ENCODE measurements at places on chromosomes 11 and 22. TPM values are rescaled to one million over a fixed set of nuclear protein-coding genes. Genes with fewer than 3 reads are reported as not detected.

PGR gene
- total RNA-seq = 1.3 TPM

TEX54 gene
- total RNA-seq = not detected

DNA sequence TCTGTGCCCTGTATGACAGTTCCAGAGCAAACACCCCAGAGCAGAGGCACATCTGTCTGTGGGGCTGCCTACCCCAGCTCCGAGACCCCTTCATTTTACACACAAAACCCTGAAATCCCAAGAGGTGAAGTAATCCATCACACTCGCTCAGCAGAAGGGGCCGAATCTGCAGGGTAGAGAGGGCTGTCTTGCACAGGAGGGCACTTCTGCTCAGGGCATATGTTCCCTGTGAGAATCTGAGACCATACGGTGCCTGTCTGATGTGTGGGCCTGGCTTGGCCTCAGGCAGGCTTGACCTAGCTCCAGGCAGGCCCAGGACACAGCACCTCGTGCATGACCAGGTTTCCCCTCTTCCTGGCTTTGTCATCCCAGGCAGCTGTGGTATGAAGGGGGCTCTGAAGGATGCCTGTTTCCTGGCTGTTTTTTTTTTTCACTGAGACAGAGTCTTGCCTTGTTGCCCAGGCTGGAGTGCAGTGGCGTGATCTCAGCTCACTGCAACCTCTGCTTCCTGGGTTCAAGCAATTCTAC lies 37.2 kb downstream of the GRIK4 start:
- H3K4me3 ChIP-seq = no peak overlapping the region
- H3K36me3 ChIP-seq = no peaks in the 10 kb centered on the region
- no peaks in the 10 kb centered on the region for H3K27me3 ChIP-seq
- no peak overlapping the region for H3K27ac ChIP-seq

MIAT gene
- 6.8 TPM for total RNA-seq

GRCh38 chr11:26762089-26762488 lies 40.2 kb upstream of the SLC5A12 start:
- no peaks in the 10 kb centered on the region for H3K27me3 ChIP-seq
- no peaks in the 10 kb centered on the region for H3K36me3 ChIP-seq
- H3K4me3 ChIP-seq = no peak overlapping the region
- H3K27ac ChIP-seq = no peak overlapping the region
- H3K4me1 ChIP-seq = no peaks in the 10 kb centered on the region

TAF6L gene
- total RNA-seq = 27.1 TPM

DNA sequence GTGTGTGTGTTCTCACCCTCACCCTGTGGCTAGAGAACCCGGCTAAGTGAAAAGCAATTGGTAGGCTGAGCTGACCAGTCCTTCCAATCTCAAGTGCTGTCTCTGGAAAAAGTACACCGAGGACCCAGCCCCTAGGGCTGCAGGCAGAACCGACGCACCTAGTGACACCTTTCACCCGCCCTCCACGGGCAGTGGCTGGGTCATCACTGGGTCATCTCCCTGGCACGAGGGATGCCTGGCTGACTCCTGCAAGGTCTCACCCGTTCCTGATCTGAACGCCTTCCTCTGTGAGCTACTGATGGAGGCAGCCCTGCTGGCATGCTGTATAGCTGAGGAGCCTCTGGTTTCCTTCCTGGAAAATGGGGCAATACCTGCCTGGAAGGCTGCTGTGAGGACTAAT lies 311.5 kb downstream of the NTM start:
- no peaks in the 10 kb centered on the region for H3K27me3 ChIP-seq
- no peak for DNase-seq

GRCh38 chr11:71363721-71364120 lies 84.5 kb downstream of the DHCR7 start:
- H3K4me3 ChIP-seq = no peak overlapping the region
- H3K4me1 ChIP-seq = no peaks in the 10 kb centered on the region
- DNase-seq = no peak

ESAM gene
- total RNA-seq = 63.0 TPM

DNA sequence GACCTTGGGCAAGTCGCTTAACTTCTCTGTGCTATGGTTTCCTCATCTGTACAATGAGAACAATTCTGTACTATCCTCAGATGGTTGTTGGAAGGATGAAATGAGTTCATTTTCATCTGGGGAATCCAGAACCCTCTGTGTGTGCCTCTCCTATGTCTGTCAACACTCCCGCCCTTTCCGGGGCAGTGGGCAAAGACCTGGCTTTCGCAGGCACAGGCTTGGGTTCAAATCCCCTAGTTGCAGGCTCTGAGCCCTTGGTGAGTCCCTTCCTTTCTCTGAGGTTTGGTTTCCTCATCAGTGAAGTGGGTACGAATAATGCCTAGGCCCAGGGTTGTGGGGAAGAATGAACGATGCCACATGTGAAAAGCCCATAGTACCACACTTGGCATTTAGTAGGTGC lies 6.0 kb downstream of the PNPLA5 start:
- no peaks in the 10 kb centered on the region for H3K4me1 ChIP-seq
- H3K27me3 ChIP-seq = peaks cover 10% of the 10 kb centered on the region
- no peak for DNase-seq
- no peaks in the 10 kb centered on the region for H3K36me3 ChIP-seq

DNA sequence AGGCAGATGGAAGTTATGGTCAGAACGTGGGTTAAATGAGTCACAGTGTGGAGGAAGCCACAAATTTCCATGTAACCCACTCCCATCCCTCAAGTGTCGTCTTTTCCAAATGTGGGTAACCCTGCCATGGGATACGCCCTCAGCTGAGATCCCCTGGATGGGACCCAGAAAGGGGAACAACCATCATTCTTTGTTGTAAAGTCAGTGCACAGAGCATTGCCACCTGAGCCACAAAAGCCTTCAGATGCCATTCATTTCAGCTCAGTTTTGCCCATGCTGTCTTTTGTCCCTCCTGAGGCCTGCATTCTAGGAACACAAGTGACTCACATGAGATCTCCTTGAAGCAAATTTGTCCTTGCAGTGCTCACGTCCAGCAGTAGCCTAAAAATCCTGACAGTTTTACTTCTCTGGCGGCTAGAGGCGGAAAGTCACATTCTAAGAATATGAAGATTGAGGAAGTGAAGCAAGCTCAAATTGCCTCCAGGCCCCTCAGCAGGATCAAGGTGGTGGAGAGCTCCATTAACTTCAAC lies 30.6 kb downstream of the MMP13 start:
- H3K4me1 ChIP-seq = peaks cover 28% of the 10 kb centered on the region
- no peak overlapping the region for H3K4me3 ChIP-seq
- H3K36me3 ChIP-seq = no peaks in the 10 kb centered on the region
- H3K27me3 ChIP-seq = no peaks in the 10 kb centered on the region
- no peak overlapping the region for H3K27ac ChIP-seq
- no peak for DNase-seq

- no peaks in the 10 kb centered on the region for H3K36me3 ChIP-seq
- no peak for DNase-seq
- no peaks in the 10 kb centered on the region for H3K27me3 ChIP-seq
- no peaks in the 10 kb centered on the region for H3K4me1 ChIP-seq
- no peak overlapping the region for H3K4me3 ChIP-seq
These were observed 6.0 kb upstream of the PLA2G6 start for GRCh38 chr22:38187413-38188212.

DNA sequence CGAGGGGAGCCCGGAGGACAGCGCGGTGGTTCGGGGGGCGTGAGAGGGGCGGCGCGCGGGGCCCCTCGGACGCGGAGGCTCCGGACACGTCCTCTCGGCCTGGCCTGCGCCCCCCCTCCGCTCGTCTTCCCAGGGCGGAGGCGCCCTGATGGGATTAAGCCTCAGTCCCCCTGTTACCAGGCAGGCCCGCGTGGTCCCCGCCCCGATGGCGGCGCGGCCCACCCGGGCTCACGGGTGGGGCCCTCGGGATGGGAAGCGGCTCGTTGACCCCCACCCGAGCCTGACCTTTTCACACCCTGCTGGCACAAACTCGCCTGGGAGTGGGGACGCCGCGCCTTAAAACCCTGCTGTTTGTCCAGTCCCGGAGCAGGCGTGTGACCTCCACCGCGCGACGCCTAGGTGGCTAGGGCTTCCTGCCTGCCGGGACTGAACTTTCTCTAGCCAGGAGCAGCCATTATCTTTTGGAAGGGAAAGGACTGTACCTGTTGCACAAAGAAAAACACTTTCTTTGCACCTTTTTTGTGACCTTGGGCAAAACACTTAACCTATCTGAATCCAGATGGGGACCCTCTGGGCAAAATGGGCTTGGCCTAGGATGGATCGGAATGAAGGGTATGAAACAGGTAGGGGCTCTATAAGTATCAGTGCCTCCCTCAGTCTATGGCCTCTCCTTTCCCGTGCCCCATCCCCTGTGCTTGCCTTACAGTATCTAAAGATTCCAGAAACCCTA lies 1.0 kb downstream of the KIAA1671 start:
- H3K27me3 ChIP-seq = no peaks in the 10 kb centered on the region
- H3K4me3 ChIP-seq = peak overlapping the region; percentile 92
- no peaks in the 10 kb centered on the region for H3K36me3 ChIP-seq
- H3K4me1 ChIP-seq = peaks cover 11% of the 10 kb centered on the region

LRP4 gene
- 3.7 TPM for total RNA-seq

GRCh38 chr22:48927591-48927990 lies 900.1 kb downstream of the BRD1 start:
- H3K4me1 ChIP-seq = no peaks in the 10 kb centered on the region
- H3K4me3 ChIP-seq = no peak overlapping the region
- no peaks in the 10 kb centered on the region for H3K27me3 ChIP-seq
- DNase-seq = no peak
- no peaks in the 10 kb centered on the region for H3K36me3 ChIP-seq
- H3K27ac ChIP-seq = no peak overlapping the region

GRCh38 chr22:38817196-38817595 lies 23.3 kb upstream of the DNAL4 start:
- H3K36me3 ChIP-seq = no peaks in the 10 kb centered on the region
- no peaks in the 10 kb centered on the region for H3K27me3 ChIP-seq
- H3K4me1 ChIP-seq = no peaks in the 10 kb centered on the region

GRCh38 chr11:123362941-123363340 lies 67.1 kb upstream of the GRAMD1B start:
- H3K27ac ChIP-seq = no peak overlapping the region
- H3K27me3 ChIP-seq = peaks cover 5% of the 10 kb centered on the region
- DNase-seq = no peak
- no peak overlapping the region for H3K4me3 ChIP-seq
- H3K4me1 ChIP-seq = no peaks in the 10 kb centered on the region

ASCC2 gene
- 51.3 TPM for total RNA-seq

- no peaks in the 10 kb centered on the region for H3K36me3 ChIP-seq
- no peak for DNase-seq
- no peaks in the 10 kb centered on the region for H3K27me3 ChIP-seq
- H3K27ac ChIP-seq = no peak overlapping the region
These were observed 129.3 kb upstream of the TENM4 start for GRCh38 chr11:79570104-79570503.

DNA sequence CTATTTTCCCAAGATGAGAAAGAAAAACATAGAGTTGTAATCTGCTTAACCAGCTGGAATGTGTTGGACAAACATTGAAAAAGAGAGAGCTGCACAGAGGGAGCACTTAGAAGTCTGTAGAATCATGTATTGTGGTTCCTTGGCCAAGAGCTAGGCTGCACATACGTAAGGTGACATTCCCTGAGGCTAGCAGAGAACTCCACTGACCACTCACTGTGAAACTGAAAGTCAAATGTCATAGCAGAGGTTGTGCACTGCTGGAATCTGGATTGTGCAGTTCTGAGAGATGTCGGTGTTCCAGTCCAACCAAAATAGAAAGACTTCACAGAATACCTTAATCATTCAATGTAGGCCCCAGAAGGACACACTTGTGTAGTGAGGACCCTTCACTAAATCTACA lies 772.8 kb upstream of the RAG2 start:
- H3K27me3 ChIP-seq = no peaks in the 10 kb centered on the region
- H3K4me3 ChIP-seq = no peak overlapping the region
- no peak overlapping the region for H3K27ac ChIP-seq
- no peaks in the 10 kb centered on the region for H3K4me1 ChIP-seq

TPBGL gene
- total RNA-seq = 0.69 TPM

DNA sequence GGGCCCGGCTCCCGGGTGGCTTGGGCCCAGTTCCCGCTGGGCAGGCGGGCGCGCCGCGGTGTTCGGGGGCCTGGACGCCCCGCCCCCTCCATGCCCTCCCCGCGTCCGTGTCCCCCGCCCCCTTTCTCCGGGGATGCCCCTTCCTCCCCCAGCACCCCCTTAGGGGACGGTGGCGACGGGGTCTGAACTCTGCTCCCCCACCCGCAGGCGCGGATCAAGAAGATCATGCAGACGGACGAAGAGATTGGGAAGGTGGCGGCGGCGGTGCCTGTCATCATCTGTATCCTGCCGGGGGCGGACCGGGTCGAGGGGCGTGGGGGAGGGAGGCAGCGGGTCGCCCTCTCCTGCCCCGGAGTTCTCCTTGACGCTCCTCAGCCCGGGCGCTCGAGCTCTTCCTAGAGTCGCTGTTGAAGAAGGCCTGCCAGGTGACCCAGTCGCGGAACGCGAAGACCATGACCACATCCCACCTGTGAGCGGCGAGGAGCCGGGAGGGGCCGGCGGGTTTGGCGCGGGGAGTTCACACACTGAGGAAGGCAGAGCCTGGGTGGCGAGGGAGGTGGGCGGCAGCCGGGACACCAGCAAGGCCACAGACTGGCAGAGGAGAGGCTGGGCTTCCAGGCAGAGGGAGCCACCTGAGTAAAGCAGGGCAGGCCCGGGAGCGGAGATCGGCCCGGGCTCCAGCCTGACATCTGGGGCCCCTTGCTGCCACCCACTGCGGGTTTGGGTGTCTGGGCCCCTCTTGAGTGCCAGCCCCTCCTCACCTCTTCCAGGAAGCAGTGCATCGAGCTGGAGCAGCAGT lies 546 bp downstream of the DRAP1 start:
- no peaks in the 10 kb centered on the region for H3K27me3 ChIP-seq
- H3K36me3 ChIP-seq = no peaks in the 10 kb centered on the region
- no peaks in the 10 kb centered on the region for H3K4me1 ChIP-seq
- peak overlapping the region; percentile 82 for H3K27ac ChIP-seq

DNA sequence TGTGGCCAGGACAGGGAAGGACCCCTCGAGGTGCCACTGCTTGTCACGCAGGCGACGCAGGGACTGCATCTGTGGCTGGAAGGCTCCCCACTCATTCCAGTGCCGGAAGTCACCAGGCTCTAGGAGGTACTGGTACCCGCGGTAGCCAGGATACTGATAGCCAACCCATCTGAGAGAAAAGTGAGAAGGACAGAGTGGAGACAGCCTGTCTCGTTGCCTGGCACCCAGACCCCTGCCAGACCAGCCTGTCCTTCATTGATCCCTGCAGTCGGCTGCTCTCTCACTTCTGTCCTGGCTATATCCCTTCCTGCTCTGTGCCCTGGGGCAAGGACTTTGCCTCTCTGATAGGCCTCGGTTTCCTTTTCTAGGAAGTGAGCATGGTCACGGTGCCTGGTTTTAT lies 9.6 kb upstream of the TPST2 start:
- H3K36me3 ChIP-seq = no peaks in the 10 kb centered on the region
- no peaks in the 10 kb centered on the region for H3K27me3 ChIP-seq
- H3K4me1 ChIP-seq = no peaks in the 10 kb centered on the region
- H3K4me3 ChIP-seq = no peak overlapping the region
- DNase-seq = no peak

GRCh38 chr11:120562806-120563425 lies 51.4 kb downstream of the GRIK4 start:
- no peaks in the 10 kb centered on the region for H3K36me3 ChIP-seq
- H3K4me3 ChIP-seq = no peak overlapping the region
- no peaks in the 10 kb centered on the region for H3K27me3 ChIP-seq
- peaks cover 4% of the 10 kb centered on the region for H3K4me1 ChIP-seq
- no peak overlapping the region for H3K27ac ChIP-seq

MAJIN gene
- total RNA-seq = not detected

ELFN2 gene
- 4.6 TPM for total RNA-seq

RIC3 gene
- 30.7 TPM for total RNA-seq

- no peak overlapping the region for H3K27ac ChIP-seq
- no peaks in the 10 kb centered on the region for H3K4me1 ChIP-seq
- no peaks in the 10 kb centered on the region for H3K36me3 ChIP-seq
- H3K27me3 ChIP-seq = no peaks in the 10 kb centered on the region
- no peak overlapping the region for H3K4me3 ChIP-seq
- no peak for DNase-seq
These were observed 43.1 kb upstream of the EED start for GRCh38 chr11:86201371-86201884.

GRCh38 chr11:120044011-120044675 lies 93.8 kb downstream of the TRIM29 start:
- DNase-seq = no peak
- H3K4me1 ChIP-seq = no peaks in the 10 kb centered on the region
- H3K27me3 ChIP-seq = no peaks in the 10 kb centered on the region

DRAP1 gene
- total RNA-seq = 51.2 TPM

Measured in kidney (tissue), 22 donors.